ENCODE measurements at places on chromosomes 2 and 18.

DNA sequence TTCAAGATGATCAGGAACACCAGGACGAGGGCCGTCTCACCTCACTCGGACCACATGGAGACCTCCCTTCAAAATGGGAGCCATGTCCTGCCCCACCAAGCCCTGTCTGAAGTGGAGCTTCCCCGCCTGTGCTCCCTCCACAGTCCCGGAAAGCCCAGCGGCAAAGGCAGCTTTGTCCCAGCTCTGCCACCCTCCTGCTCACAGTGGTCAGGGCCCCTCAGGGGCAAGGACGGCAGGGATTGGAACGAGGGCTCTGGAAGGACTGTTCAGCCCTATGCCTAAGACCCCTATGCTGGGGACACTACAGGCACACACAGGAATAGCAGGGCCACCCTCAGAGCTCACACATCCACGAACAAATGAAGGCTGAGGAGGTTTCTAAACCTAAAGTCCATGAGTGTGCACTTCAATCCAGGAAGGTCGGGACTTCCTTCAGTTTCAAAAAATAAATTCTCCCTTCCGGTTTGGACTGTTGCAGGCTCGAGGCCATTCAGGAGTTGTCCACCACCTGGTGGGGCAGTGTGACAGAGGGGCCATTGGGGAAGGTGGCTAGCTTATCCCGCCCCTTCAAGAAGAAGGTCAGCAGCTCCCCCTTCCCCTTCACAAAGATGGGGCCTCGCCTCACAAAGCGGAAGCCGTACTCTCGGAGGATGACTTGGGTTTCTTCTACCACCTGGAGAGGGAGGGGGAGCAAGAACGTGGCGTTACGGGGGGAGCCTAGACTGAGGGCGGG, 26.4 kb downstream of the CENPO start:
- DNase-seq, result no peak

DNA sequence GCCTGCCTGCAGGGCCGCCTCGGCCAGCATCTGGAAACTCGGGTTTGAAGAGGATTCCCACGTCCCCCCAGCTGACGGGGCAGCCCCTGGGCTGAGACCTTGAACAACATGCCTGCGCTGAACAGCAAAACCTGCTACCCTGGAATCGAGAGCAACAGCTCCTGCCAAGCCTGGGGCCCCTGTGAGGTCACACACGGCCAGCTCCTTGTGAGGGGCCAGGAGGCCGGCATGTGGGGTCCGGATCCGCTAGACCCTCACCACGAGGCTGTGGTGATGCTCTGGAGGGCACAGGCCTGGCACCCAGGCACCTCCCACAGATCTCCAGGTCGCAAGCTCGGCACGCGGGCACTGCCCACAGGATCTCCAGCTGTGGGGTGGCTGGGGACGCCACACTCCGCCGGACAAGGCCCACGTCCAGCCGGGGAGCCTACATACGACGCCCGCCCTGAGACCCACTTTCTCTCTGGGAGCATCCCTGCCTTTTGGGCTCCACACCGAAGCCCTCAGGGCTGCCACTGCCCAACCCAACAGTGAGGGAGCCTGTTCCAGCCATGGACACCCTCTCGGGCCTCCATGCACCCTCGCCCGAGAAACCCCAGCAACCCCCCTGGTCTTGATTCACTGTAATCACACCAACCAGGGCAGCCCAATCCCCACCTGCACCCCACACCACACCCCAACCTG, 34.1 kb downstream of the SLC66A2 start:
- no peak for DNase-seq

- no peak for DNase-seq
These were observed 598 bp upstream of the SNRNP200 start for GRCh38 chr2:96305979-96306308.

GRCh38 chr2:52454962-52455361, 1312.6 kb upstream of the CHAC2 start:
- DNase-seq, result no peak

GRCh38 chr18:3453540-3454364, 3.8 kb downstream of the TGIF1 start:
- DNase-seq, result no peak
